ENCODE measurements at places on chromosomes 3 and 15. TPM values are rescaled to one million over a fixed set of nuclear protein-coding genes. Genes with fewer than 3 reads are reported as not detected.

The APPL1 gene
- 38.0 TPM for total RNA-seq

GRCh38 chr3:24168977-24169376 is 223.9 kb downstream of the NR1D2 start:
- ATAC-seq, result no peak

GRCh38 chr3:23867838-23868237 is 49.0 kb downstream of the NKIRAS1 start:
- no peak for ATAC-seq

GRCh38 chr3:53478166-53478830 is 16.1 kb upstream of the CACNA1D start:
- no peak for ATAC-seq

DNA sequence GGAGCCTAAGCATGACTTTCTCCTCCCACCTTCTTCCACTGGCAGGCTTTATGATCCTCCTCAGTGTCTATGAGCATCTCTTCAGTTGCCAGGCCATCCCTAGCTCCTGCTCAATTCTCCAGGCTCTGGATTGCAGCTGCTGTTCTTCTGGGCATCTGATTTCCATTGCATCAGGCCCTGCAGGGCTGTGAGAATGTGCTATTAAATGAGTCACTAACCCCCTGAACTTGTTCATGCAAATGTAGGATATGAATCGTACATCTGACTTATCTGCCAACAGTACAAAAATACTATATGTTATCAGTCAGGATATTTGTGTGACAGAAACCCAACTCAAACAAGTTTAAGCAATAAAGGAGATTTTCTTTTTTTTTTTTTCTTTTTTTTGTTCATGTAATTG is 11.9 kb downstream of the GPR176 start:
- ATAC-seq, result no peak
